ENCODE measurements at places on chromosomes 6 and 20.

DNA sequence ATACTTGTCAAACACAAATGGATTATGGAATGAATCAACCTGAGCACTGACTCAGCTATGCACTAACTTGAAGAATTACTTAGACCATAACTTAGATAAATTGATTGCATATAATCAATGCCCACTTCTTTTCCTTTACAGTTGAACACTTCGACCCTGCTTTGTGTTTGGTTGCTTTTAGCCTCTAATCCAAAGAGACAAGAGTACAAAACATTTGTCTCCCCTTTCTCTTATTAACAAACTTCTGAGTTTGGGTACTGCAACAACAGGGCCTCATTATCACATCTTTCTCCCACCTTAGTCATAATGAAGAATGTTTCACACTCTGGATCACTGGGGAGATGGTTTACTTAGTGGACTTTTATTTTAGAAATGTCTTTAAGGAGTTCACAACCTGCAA, 2.6 kb upstream of the TAAR6 start:
- DNase-seq: no peak

DNA sequence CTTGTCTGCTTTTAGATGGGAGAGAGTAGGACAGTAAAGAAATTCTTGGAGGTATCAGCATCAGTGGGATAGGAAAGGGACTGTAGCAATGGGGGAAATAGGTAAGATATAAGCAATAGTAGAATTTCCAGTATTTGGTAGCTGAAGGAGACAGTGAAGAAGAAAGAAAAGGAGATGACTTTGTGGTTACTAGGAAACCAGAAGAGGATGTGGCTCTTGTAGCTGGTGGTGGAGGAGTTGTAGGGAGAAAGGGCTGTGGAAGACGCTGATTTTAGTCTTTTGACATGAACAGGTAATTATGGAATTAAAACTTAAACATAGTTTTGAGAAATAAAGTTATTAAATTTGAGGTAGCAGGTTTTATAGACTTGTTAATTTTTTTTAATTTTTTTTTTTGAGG, 26.1 kb downstream of the SH3BGRL2 start:
- DNase-seq: no peak

DNA sequence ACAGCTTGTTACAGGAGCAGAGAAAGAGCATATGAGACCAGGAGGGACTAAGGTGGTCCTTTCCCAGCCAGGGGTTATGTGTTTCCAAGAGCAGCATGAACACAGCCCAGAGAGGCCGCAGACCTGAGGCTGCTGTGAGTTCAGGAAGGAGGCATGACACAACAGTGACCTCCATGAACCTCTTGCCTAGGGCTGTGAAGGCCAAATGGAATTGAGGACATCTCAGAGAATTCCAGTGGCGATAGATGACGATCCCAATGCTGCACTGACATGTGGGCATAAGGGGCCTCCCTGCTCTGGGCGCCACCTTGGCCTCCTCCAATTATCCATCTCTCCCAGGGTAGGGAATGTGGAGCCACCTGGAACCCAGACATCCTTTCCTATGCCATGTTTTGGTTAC, 79.9 kb upstream of the FUCA2 start:
- no peak for DNase-seq

DNA sequence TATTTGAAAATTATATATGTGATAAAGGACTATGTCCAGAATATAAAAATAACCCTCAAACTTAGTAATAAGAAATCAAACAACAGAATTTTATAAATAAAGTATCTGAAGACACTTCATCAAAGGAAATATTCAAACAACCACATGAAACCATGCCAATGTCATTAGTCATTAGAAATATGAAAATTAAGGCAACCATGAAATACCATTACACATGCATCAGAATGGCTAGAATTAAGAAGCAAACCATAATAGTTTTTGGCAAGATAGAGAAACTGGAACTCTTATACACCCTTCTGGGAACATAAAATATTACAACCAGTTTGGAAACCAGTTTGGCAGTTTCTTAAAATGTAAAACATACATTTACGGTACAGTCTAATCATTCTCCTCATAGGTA, 137.2 kb upstream of the ADGRB3 start:
- no peak for DNase-seq

DNA sequence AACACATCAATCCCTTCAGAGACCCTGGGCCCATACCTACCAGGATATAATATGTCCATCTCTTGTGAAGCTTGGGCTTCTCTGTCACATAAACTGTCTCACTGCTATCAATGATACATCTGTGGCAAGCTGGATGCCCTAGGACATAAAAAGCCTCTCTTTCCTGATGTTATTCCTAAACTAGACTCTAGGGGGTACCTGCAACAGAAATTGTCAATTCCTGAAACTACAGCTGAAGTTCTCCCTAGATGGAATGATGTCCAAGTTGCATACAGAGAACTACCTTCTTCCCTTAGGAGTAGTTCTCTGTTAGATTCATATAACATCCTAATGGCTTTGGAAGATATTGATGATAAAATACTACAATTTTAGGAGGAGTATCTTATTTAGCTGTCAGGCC, 35.8 kb downstream of the TBX18 start:
- DNase-seq: peak; percentile 14

DNA sequence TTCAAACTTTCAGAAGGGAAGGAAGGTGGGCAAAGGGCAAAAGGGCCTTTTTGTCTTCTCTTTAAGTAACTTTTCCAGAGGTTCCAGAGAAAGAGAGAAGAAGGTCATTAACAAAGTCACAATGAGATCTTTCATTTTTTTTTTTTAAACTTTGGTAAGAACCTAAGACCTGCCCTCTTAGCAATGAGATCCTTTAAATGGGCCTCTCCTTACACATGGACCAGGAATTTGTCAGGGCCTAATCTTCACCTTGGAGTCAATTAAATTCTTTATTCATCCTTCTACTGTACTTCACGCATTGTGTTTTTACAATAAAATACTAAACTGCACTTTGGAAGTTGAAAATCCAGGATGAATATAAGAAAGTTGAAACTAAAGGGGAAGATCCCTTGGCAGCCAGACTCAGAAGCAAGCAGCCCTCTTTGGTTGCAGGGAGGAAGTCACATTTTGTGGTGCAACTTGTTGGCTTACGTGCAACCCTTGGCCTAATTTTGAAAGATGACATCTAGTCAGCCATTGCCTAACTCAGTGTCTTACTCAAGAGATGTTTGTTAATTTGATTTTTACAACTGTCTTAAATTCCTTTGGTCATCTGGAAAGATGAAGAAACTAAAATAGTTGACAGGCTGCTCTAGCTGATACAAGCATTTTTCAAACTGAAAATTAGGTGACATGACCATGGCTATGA, 11.9 kb upstream of the TMEM170B start:
- no peak for DNase-seq

DNA sequence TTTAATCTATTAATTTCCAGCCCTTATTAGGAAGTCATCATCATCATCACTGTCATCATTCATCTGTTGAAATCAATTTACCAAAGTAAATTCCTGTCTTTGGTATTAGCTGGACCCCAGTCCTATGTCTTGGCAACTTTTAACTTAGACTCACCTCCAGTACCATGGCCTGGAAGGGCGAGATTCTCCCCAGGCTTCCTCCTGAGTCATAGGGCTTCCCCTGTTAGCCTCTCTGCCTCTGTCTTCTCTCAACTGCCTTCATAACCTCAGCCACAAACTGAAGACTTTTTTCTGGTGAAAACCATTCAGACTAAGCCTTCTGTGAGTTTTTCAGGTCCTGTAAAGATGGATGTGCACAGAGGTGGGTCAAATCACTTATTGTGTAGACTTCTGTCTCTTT, 95.0 kb downstream of the NKAIN2 start:
- DNase-seq: no peak

GRCh38 chr6:113524826-113525225, 332.3 kb upstream of the MARCKS start:
- no peak for DNase-seq

- DNase-seq: no peak
These were observed 94.2 kb upstream of the SRSF6 start for GRCh38 chr20:43363506-43363905.

- no peak for DNase-seq
These were observed 4.0 kb downstream of the MDGA1 start for GRCh38 chr6:37693546-37694250.

DNA sequence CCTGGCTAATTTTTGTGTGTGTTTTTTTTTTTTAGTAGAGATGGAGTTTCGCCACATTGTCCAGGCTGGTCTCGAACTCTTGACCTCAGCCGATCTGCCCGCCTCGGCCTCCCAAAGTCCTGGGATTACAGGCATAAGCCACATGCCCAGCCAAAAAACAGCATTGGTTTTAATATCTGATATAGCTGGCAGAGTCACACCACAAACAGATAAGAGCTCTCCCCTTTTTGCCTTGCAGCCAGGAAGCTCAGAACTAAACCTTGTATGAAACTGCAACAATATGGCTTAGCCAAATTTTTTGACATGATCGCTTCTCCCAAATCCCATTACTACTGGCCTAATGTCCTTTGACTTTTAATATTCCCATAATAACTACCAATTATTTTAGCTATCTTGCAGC, 4.9 kb downstream of the ACOT8 start:
- DNase-seq: no peak

DNA sequence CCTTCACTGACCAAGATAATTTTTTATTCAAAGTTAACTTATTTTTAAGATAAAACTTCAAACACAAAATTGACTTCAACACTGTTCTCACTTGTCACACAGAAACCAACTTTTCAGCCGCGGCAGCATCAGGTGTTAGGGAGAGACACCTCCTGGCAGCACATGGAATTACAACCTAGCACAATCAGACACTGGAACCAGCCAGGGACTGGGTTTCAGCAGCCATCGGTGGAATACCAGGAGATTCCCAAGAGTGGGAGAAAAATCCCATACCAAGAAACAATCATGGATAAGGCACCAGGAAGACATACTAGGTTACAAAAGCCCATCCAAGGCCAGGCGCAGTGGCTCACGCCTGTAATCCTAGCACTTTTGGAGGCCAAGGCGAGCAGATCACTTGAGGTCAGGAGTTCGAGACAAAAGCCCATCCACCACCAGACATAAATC, 70.0 kb downstream of the SNX5 start:
- peak; percentile 63 for DNase-seq

GRCh38 chr6:20178327-20178726, 33.9 kb downstream of the MBOAT1 start:
- DNase-seq: no peak

GRCh38 chr6:26223228-26223627, 136.0 kb downstream of the HFE start:
- DNase-seq: no peak

GRCh38 chr20:42018979-42019378, 400.8 kb upstream of the CHD6 start:
- no peak for DNase-seq

GRCh38 chr20:56861590-56861989, 232.5 kb downstream of the TFAP2C start:
- DNase-seq: no peak

GRCh38 chr6:121285041-121285440, 49.2 kb downstream of the TBC1D32 start:
- DNase-seq: no peak
